ENCODE measurements at places on chromosomes 6 and 20.

DNA sequence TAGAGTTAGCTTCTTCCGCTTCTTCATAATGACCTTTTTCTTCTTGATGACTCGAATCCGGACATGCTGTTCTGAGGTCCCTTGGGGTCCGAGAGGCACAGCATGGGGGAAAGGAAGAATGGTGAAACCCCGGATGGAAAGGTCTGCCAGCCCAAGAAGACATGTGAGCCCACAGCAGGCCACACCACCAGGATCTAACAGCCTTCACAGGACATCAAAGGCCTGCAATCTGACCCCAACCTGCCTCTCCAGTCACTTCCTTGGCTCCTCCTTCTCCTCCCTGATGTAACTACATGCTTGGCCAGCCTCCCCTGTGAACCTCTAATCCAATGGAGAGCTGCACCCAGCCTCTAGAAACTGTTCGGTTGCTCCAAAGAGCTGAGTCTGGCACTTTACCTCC lies 1.6 kb downstream of the CPXM1 start:
- DNase-seq, result no peak

GRCh38 chr6:31401403-31401802 lies 2.0 kb upstream of the MICA start:
- peak; percentile 29 for DNase-seq

- no peak for DNase-seq
These were observed 519.2 kb upstream of the MAP3K7 start for GRCh38 chr6:91106083-91106482.

GRCh38 chr6:149948011-149948410 lies 6.2 kb downstream of the ULBP2 start:
- no peak for DNase-seq

DNA sequence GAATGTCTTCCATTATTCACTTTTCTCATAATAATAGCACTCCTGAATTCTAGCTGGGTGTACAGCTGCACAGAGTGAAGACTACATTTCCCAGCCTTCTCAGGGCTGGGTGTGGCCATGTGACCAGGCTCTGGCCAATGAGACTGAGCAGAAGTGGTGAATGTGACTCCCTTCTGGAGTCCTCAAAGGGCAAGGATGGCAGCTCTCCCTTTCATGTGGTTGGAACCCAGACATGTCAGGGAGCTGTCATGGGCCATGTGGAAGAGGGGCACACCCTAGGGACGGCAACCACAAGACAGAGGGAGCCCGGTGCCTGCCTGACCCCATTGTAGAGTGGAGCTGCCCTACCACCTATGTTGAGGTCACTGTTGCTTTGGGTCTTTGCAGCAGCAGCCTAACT lies 312.8 kb upstream of the SULF2 start:
- DNase-seq, result peak; percentile 5

DNA sequence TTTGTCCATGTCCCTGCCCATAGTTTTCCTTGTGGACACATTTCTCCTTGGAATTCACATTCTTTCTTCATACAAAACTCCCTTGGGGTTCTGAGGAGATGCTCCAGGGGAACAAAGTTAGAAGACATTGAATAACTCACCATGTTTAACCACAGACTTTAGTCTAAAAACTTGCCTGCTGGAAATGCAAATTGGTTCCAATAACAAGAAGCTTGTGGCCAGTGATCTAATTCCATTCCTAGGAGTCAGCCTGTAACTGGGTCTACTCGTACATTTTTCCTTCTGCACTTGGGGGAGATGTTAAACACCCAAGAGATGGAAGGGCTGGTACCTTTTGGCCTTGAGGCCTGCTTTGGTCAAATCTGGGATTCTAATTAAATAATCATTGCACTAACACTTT lies 60.2 kb downstream of the SCML4 start:
- no peak for DNase-seq

GRCh38 chr6:8844968-8845367 lies 409.6 kb upstream of the SLC35B3 start:
- DNase-seq, result no peak

- no peak for DNase-seq
These were observed 150.8 kb downstream of the OR2B2 start for GRCh38 chr6:27761391-27761790.

DNA sequence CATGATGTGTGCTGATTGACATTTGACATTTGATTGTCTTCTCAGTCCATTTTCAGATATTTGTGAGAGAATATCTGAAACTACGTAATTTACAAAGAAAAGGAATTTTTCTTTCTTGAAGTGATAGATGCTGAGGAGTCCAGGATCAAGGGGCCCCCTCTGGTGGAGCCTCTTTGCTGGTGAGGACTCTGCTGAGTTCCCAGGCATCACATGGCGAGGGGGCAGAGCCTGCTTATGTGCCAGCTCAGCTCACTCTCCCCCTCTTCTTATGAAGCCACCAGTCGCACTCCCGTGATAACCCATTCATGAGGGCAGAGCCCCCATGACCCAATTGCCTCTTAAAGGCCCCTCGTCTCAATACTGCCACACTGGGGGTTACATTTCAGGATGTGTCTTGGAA lies 91.3 kb downstream of the RPP40 start:
- no peak for DNase-seq

DNA sequence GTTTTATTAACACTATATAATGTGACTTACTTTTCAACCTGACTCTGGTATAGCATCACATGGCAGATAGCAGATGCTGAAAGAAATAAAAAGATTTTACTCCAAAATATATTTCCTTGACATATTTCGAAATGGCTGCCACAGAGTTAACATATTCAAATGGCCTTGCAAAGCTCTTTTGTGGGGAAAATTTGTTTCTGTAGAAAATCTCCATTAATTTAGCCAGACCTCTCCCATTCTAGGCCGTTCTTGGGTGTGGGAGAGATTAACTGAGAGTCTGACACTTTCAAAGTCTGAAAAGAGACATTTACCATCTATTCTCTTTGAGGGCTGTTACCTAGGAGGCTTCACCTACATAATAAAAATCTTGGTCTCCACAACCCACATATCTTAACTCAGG lies 217.2 kb downstream of the OTOR start:
- DNase-seq, result no peak

- DNase-seq, result no peak
These were observed 59.7 kb downstream of the PFDN4 start for GRCh38 chr20:54267483-54268003.

DNA sequence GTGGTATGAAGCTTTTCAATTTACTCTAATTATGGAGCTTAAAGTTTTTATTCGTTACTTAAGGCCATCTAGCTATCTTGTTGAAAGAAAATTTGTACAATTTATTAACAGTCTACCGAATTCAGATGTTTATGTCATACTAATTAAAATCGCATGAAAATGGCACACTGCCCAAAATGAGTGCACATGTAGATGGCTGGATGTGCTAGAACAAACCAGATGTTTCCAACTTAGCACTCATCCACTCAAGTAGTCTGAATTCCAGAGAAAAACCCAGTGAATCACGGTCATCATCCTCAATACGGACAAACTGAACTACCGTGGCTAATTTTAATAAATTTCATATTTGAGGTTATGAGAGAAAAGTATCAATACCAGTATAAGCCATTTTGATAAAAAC lies 70.4 kb downstream of the COL12A1 start:
- DNase-seq, result no peak

DNA sequence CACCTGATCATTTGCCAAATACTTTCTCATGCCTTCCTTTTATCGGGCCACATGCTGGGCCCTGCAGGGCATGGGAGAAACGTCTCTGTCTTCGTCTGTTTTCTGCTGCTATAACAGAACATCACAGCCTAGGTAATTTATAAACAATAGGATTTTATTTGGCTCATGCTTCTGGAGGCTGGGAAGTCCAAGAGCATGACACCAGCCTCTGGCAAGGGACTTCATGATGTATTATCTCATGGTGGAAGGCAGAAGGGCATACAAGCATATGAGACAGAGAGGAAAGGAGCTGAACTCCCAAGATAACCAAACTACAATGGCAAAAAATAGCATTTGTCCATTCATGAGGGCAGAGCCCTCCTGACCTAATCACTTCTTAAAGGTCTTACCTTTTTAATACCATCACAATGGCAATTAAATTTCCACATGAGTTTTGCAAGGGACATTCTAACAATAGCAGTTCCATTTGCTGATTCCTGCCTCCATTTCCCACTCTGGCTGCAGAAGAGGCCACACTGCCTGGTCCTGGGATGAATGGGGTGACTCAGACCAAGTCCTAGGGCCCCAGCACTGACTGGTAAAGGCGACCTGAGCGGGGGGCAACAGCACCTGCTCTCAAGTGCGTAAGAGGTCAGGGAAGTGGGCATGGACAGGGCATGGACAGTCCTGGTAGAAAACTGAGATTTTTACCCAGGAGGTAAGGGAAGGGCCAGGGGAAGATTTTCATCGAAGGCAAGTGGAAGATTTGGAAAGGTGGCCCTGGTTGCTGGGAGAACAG lies 5.1 kb upstream of the ZBP1 start:
- DNase-seq, result no peak

GRCh38 chr20:44033873-44034272 lies 119.2 kb downstream of the TOX2 start:
- no peak for DNase-seq

All from activated CD4-positive, alpha-beta T cell treated with anti-CD3 and anti-CD28 coated beads, Interleukin-10, Interleukin-2, amounts not matched to agents 100 ng/mL and 50 ng/mL, durations not matched to agents 16 hours and 8 hours (primary cell).